Activated CD4-positive, alpha-beta T cell treated with anti-CD3 and anti-CD28 coated beads for 24 hours (primary cell): ENCODE measurements at places on chromosomes 11 and 22.

GRCh38 chr11:60905551-60906113, 753 bp downstream of the PRPF19 start:
- DNase-seq: no peak

GRCh38 chr11:61325649-61326414, 7.1 kb downstream of the DDB1 start:
- DNase-seq: no peak

DNA sequence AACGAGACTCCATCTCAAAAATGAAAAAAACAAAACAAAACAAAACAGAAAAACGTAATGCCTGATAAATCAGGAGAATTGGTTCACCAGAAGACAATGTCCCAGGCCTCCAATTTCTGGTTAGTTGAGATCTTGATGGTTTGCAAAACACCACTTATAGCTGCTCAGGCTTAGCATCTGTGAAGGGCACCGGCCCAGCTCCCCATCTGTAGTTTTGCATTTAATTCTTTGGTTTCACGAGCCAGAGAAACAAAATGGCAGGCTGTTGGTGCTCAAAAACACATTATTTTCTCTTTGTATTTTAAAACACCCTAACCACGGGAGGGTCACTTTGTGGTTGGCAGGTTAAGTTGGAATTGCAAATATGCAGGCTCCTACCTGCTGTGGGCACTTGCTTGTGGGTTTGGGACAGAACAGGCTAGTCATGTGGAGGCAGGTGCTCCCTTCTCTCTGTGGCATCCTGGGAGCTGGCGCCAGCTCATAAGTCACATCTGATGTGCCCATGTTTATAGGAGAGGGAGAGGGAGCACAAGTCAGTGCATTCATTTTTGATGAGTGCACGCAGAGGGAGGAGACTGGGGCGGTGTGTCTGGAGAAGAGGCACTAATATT, 145.9 kb downstream of the CEP164 start:
- no peak for DNase-seq

GRCh38 chr11:20933958-20934357, 264.6 kb downstream of the NELL1 start:
- no peak for DNase-seq

DNA sequence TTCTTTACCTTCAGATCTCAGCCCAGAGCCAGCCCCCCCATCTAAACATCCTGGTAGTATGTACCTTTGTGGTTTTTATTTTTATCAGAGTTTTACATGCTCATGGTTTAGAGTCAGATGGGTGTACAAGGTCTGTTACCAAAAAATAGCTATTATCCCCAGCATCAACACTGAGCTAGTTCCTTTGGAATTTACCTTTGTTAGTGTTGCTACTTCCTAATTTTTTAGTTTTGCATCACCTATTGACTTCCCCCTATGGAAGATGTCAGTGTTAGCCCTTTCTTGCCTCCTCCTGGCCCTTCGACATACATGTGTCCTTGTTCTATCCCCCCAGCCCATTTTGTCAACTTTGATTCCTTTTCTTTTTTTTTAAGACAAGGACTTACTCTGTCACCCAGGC, 7.4 kb downstream of the UPB1 start:
- DNase-seq: no peak
